ENCODE measurements at places on chromosomes 6 and 20.

DNA sequence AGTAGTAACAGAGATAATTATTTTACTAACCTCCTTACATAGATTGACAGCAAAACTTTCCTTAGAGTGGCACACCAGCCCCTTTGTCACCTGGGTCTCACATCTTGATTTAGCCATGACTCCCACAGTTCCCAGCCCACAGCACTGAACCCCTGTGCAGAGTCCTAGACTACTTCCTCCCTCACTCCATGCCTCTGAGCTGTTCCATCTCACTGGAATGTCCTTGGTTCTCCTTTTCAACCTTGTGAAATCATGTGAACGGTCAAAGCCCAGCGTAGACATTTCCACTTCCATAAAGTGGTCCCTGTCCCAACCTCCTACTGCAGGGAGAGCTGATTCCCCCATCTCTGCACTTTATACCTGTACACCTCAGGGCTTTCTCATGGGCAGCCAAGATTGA lies 19.7 kb downstream of the CGA start:
- DNase-seq: no peak

DNA sequence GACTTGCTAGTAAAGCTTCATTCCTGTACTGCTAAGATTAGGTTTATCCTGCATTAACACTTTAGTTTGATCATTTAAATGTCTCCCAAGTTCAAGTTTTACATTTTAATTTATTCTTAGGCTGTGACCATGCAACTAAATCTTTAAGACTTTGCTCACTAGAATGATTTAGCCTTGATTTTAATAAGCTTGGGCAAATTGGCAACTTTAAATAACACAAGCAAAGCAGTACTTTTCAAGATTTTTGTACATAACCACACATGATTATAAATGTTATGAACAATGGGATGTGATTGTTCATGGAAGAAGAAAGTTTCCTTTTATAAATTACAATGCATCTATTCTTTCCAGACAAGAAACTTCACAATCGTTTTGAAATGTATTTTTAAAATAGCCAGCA lies 948.0 kb upstream of the EPHA7 start:
- no peak for DNase-seq

GRCh38 chr6:41560431-41561192 lies 14.4 kb downstream of the FOXP4 start:
- DNase-seq: no peak

- DNase-seq: no peak
Measured at GRCh38 chr6:55866128-55866527, 9.3 kb downstream of the BMP5 start.

- no peak for DNase-seq
Measured at GRCh38 chr6:38174806-38175495, 355.4 kb downstream of the ZFAND3 start.

- no peak for DNase-seq
Measured at GRCh38 chr20:48282591-48283228, 497.4 kb upstream of the SULF2 start.

DNA sequence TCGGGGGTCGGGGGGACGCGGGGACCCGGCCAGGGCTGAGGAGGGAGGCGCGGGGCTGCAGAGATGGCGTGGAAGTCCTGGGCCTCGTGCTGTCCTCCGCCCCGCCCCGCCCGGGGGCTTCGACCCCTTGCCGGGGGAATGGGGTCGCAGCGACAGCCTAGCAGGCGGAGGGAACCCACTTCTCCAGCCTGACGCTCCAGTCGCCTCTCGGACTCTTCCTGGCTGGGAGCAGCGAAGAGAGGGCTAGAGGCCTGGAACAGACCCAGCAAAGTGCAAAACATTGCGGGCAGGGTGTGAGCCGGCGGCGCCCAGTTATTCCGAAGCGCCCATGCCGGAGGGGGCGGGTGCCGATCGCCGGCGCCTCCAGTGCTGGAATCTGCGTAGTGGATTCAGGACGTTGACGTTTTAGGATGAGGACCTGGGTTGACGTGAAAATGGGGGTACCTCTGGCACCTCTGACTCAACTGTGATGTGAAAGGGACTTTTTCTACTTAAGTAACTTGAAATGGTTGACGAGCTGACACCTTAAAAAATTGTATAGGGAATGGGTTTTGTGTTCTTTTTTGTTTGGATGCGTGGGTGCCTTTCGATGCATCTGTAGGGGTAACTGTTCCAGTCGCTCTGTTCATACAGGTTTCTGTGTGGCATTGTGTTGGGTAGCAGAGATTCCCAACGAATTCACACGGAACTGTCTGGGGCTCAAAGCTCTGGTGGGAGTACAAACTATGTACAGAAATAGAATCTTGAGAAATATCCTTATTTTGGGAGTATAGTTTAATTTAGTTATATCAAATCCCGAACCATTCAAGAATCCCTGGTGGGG lies 1.4 kb downstream of the SLC35F1 start:
- DNase-seq: no peak

- DNase-seq: no peak
Measured at GRCh38 chr6:54193560-54193959, 82.3 kb downstream of the MLIP start.

- DNase-seq: no peak
Measured at GRCh38 chr20:5484346-5484745, 167.6 kb upstream of the PROKR2 start.

Measured in NCI-H1436 (cell line).